Stimulated activated CD8-positive, alpha-beta memory T cell treated with anti-CD3 and anti-CD28 coated beads, Interleukin-15, amount 100 ng/mL, for 24 hours (primary cell): ENCODE measurements at places on chromosomes 2 and 18.

DNA sequence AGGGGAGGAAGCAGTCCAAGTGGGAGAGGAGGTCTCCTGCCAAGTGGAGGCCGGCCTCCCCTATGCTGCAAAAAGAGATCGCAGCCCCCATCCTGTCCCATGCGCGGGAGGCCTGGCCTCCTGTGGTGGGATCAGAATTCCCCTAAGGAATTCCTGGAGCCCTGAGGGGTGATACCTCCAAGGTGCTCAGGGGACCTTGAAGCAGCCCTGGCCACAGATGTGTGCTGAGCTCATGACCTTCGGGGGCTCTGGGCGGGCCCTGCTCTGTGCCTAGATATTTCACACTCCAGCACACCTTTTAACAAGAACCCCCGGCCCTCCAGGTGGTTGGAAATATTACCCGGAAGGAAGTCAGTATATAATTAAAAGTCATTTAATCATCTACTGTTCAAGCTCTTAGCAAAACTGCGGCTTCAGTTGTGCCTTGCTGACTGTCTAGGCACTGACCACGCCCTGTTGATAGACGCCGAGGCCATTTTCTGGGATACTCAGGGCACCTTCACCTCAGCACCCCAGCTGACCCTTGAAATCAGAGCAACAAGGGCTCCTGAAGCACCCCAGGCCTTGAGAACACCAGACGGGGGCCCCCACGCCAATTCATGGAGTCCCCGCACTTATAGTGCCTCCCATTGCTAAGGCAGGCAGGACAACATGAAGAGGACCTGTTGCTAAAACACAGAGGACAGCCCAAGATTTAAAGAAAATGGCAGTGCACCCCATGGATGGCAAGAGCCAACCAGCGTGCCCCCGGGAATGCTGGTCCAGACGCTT is 119.1 kb downstream of the NDUFA10 start:
- DNase-seq = no peak

DNA sequence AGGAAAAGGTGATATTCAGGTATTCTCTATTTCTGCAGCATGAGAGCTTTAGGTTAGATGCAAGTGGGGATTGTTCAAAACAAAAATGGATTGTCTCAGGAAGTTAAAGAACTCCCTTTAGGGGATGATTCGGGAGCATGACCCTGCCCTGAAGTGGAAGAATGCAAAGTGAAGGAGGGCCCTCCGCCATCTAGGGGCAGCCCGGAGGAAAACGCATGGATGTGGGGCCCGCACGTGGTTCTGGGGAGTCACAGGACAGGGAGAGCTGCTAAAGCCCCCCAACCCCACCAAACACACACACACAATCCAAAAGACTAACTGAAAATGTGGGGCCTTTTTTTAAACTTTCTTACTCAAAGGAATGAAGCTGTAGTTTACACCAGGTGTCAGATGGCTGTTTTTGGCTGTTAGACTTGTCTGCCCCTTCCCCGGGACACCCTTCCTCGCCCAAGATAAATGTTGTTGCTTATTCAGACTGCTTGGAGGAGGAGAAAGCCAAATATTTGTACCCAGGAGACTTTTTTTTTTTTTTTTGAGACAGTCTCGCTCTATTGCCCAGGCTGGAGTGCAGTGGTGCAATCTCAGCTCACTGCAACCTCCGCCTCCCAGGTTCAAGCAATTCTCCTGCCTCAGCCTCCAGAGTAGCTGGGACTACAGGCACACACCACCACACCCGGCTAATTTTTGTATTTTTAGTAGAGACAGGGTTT is 78.8 kb downstream of the HNRNPLL start:
- DNase-seq = no peak

DNA sequence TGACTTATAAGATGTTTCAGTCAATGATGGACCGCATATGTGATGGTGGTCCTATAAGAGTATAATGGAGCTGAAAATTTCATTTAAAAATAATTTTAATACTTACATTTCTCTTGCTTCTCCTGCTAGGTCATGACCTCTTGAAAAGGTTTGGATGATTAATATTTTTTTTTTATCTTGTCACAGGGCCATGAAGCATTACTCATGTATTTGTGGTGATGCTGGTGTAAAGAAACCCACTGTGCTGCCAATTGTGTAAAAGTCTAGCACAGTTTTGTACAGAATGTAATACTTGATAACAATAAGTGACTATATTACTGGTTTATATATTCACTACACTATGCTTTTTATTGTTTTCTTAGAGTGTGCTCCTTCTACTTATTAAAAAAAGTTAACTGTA is 124.2 kb upstream of the CELF4 start:
- no peak for DNase-seq

DNA sequence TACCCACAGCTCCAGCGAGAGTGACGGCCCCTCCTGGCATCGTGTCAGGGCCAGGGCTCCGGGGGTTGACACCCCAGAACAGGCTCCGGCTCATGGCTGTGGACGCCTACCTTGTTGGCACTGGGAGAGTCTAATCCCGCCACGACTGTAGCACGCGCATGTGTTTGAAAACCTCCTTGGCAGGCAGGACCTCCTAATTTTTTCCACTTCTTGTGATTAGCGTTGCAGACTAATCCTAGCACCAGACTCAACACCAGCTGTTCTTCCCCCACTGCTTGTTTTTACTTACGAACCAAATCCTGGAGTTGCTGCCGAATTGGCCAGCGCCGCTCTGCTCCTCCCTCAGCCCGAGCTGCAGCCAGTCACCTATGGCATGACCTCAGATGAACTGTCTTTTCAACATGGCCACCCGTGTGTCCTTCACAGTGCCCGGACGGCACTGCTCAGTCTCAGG is 110.7 kb downstream of the KLHL29 start:
- no peak for DNase-seq

DNA sequence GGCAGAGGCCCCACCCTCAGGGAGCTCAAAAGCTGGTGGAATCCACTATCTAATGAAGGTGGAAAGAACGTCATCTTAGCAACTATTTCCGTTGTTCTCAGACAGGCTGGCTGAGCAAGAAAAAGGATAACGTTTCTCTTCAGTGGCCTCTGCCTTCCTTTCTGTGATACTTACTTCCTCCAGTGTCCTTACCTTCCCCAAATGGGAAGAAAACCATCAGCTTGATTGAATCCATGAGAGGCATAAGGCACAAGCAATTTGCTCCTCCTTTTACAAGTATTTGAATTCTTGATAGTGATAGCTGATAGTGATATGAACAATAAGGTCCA is 8.1 kb upstream of the NCOA1 start:
- no peak for DNase-seq

GRCh38 chr2:167689444-167689843 is 558.0 kb downstream of the STK39 start:
- DNase-seq = no peak

- DNase-seq = no peak
Observed at GRCh38 chr2:134319596-134320254, 65.9 kb downstream of the MGAT5 start.

DNA sequence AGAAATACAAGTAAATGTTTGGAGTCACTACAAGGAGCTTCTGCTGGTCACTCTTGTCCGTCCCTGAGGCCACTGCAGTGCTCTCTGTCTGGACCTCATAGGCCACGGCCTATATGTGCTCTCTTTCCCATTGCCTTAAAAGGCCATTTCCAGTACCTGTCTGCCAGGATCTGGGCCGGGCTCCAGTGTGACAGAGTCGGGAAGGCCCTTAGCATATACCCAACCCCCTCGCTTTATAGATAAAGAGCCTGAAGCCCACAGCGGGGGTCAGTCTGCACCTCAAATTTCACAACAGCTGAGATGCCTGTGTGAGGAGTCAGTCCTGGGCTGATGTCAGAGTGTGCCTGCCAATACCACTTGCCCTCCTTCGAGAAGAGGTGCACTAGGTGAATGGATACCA is 39.9 kb downstream of the ADD2 start:
- no peak for DNase-seq

- DNase-seq = no peak
Observed at GRCh38 chr2:96947949-96948833, 38.2 kb downstream of the FAM178B start.

GRCh38 chr2:157260533-157261198 is 3.2 kb downstream of the GALNT5 start:
- DNase-seq = no peak

GRCh38 chr2:48736251-48736650 is 19.3 kb downstream of the LHCGR start:
- no peak for DNase-seq

GRCh38 chr2:26723991-26724750 is 31.6 kb downstream of the KCNK3 start:
- no peak for DNase-seq

DNA sequence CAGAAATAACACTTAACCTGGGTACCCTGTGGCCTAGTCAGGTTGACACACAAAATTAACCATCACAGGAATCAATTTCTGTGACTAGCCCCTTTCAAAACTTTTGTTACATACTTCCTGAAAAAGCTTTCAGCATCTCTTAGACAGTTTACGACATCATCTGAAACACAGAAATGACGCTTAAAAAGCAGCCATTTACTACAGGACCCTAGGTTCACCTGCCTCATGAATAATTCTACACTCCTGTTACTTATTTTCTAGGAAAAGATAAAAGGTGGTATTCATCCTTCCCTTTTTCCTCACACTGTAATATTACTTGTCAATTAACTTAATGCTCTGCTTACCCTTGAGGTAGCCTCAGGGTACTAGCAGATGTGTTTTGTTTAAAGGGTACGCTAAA is 388.4 kb downstream of the IRS1 start:
- DNase-seq = no peak

DNA sequence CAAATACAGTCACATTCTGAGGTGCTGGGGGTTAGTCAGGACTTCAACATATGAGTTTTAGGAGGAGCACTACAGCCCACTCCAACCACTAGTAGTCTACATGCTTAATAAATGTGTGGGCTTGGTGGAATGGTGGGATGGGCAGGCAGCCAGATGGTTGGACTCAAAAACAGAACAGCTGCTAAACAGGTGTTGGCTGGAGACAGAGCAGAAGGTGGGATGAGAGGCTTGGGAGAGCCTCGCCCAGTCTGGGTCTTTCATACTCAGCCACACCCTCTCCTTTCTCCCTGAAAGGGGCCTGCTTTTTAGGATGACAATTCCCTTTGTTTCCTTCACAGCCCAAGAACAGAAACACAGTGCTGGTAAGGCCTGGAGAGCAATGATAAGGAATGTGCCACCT is 143.9 kb upstream of the KLHL29 start:
- no peak for DNase-seq

- no peak for DNase-seq
Observed at GRCh38 chr2:222025881-222026271, 272.9 kb downstream of the PAX3 start.

- DNase-seq = no peak
Observed at GRCh38 chr2:36461039-36461681, 105.6 kb downstream of the CRIM1 start.

DNA sequence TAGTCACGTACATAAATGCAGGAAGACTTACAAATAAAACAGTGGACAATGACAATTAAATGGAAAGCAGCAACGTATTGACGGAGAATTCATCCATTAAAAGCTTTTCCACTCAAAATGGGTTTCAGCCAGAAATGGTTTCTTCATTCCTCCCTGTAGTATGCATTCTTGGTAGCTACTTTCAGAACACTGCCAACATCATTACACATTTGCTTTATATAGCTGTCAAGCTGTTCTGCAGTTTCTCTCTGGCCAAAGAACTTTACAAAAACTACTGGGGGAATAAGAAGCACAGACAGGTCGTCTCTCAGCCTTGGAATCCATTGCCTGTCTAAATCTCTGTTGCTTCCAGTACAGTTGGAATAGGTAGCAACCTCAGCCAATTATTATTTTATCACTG is 84.1 kb upstream of the NCKAP5 start:
- no peak for DNase-seq

GRCh38 chr2:18536100-18536499 is 24.4 kb downstream of the RDH14 start:
- no peak for DNase-seq

DNA sequence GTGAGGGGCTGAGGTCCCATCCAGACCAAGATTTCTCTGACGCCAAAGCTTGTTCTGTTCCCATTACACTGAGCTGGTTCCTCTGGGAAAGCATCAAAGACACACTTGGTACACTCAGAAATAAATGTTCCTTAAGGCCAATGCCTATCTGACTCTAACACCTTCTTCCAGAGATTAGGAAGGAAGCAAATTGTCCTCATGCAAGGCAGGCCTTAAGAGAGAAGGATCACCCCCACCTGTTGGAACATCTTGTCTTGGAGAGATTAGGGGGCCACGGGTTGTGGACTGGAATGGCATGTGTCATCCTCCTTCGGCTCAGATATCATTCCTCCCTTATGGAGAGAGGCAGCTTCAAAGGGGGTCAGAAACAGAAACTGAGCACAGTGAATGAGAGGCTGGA is 100.2 kb downstream of the ANKRD44 start:
- no peak for DNase-seq

DNA sequence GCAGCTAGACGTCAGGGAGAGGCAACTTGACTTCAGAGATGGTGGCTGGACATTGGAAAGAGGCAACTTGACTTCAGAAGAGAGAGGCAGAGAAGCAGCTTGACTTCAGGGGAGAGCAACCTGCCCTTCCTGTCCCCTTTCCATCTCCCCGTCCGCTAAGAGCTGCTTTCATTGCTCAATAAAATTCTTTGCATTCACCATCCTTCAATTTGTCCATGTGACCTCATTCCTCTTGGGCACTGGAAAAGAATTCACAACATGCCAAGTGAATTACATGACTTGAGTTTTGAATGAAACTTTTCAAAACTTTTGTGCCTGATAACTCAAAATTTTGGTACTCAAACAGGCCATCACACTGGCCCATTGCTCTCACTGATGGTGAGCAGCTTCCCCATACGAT is 158.9 kb downstream of the DPP4 start:
- no peak for DNase-seq

DNA sequence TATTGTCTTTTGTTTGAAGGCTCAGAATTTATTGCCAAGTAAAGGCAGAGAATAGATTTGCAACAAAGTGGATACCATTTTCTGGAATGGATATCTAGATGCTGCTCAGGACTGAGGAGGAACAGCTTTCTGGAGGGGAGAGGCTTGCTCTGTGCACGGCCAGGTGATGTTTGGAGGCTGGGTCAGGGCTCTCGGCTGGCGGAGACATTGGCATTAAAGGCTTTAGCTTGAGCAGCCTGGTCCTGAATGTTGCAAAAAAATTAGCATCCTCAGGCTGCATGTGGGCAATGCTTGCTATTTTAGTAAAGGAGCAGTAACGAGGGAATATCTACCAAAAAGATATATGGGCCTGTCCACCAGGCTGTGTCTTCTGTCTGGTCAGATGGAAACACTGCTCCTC is 20.4 kb downstream of the RNF144A start:
- no peak for DNase-seq

- DNase-seq = no peak
Observed at GRCh38 chr2:40028792-40029488, 249.9 kb upstream of the THUMPD2 start.
